ENCODE measurements at places on chromosomes 1 and 21.

- H3K4me1 ChIP-seq, result no peaks in the 10 kb centered on the region
- DNase-seq, result no peak
- no peaks in the 10 kb centered on the region for H3K36me3 ChIP-seq
- no peak overlapping the region for H3K27ac ChIP-seq
- H3K27me3 ChIP-seq, result peaks cover 2% of the 10 kb centered on the region
Observed at GRCh38 chr1:240029418-240029817, 62.3 kb upstream of the FMN2 start.

DNA sequence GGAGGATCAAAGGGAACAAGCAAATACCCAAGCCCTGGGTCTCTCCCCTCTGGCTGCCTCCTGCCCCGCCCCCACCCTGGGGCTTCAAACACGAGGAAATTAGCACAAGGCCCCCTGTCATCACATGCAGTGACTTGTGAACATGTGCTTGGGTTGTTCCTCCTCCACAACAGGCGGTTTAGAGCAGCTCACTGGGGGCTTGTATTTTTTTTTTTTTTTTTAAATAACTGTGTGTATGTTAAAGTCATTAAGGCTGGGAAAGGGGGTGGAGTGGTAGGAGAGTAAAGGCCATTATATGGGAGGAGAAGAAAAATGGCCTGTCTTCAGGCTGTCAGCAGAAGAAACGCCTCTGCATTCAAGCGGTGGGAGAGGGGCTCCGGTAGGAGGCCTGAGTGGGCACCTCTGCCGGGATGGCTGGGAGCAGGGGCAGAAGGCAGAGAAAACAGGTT, 64.2 kb downstream of the PLXNA2 start:
- H3K27me3 ChIP-seq, result peaks cover 6% of the 10 kb centered on the region
- no peak overlapping the region for H3K27ac ChIP-seq
- H3K4me3 ChIP-seq, result no peak overlapping the region
- H3K36me3 ChIP-seq, result no peaks in the 10 kb centered on the region
- no peaks in the 10 kb centered on the region for H3K4me1 ChIP-seq

- H3K27me3 ChIP-seq, result peaks cover 12% of the 10 kb centered on the region
- H3K36me3 ChIP-seq, result no peaks in the 10 kb centered on the region
- H3K27ac ChIP-seq, result no peak overlapping the region
- no peak for DNase-seq
- peaks cover 3% of the 10 kb centered on the region for H3K4me1 ChIP-seq
Observed at GRCh38 chr1:203188686-203189232, 2.3 kb upstream of the CHI3L1 start.

DNA sequence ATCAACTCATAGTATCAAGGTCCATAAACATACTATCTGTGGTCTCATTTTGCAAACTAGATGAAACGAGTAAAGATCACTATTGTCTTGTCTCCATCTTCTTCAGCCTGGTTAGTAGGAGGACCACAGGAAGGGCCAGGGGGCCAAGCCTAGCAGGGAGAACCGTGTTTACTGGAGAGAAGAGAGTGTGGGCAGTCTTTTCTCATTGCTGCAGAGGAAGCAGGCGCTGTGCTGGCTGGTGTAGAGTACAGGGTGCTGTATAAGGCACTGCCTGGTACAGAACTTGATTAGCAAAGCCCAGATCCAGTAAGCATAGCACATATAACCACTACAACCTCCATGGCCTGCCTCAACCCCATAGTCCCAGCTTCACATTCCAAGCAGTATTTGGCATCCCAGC, 10.0 kb upstream of the B4GALT3 start:
- no peaks in the 10 kb centered on the region for H3K27me3 ChIP-seq
- H3K36me3 ChIP-seq, result peaks cover 2% of the 10 kb centered on the region
- peak overlapping the region; percentile 6 for H3K4me3 ChIP-seq
- DNase-seq, result no peak
- H3K4me1 ChIP-seq, result peaks cover 55% of the 10 kb centered on the region

- peaks cover 5% of the 10 kb centered on the region for H3K4me1 ChIP-seq
- DNase-seq, result no peak
- H3K27ac ChIP-seq, result peak overlapping the region; percentile 7
- no peaks in the 10 kb centered on the region for H3K36me3 ChIP-seq
- H3K27me3 ChIP-seq, result peaks cover 2% of the 10 kb centered on the region
Observed at GRCh38 chr1:205267306-205267902, 39.7 kb downstream of the TMCC2 start.

- no peak overlapping the region for H3K4me3 ChIP-seq
- no peaks in the 10 kb centered on the region for H3K4me1 ChIP-seq
- H3K27ac ChIP-seq, result no peak overlapping the region
- no peak for DNase-seq
- H3K36me3 ChIP-seq, result peaks cover 2% of the 10 kb centered on the region
Observed at GRCh38 chr1:3733883-3734589, 18.2 kb upstream of the CCDC27 start.

DNA sequence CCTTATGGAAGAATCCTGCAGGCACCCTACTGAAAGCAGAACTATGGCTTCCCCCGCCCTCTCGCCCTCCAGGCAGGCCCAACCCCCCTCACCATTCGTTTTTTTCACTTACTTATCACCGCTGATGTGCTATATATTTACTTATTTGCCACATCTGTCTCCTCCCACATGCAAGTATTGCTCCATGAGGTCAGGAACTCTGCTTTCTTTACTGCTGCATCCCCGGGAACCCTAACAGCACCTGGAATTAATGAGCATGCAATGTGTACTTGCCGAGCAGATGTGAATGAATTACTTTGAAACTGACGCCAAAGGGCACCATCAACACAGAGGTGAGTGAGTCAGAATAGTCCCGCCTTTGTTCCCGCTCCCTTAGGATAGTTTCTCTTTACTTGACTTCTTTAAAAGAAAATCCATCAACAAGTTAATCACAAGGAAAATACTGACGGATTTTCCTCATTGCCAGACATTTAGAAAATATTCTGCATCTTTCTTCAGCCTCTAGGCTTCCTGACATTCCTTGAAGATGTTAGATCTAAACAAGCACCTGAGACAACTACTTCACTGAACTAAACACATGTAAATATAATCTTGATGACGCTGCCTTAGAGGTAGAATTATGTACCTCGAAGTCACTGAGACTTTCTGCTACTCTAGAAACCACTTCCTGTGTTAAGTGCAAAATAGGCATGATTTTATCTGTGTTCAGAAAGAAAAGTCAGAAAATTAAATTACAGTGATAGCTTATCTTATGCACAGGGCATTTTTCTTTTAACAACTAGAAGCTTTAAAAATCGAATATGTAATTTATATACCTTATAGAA, 17.5 kb upstream of the RAB4A start:
- H3K4me3 ChIP-seq, result peak overlapping the region; percentile 39
- no peak for DNase-seq
- no peaks in the 10 kb centered on the region for H3K36me3 ChIP-seq
- H3K27ac ChIP-seq, result peak overlapping the region; percentile 37

GRCh38 chr1:3005771-3006170, 15.5 kb upstream of the ACTRT2 start:
- no peak overlapping the region for H3K4me3 ChIP-seq
- H3K36me3 ChIP-seq, result peaks cover 1% of the 10 kb centered on the region
- DNase-seq, result no peak
- no peaks in the 10 kb centered on the region for H3K27me3 ChIP-seq
- no peaks in the 10 kb centered on the region for H3K4me1 ChIP-seq

- H3K27ac ChIP-seq, result no peak overlapping the region
- H3K27me3 ChIP-seq, result no peaks in the 10 kb centered on the region
- no peak for DNase-seq
Observed at GRCh38 chr21:40186045-40186444, 318.8 kb downstream of the PCP4 start.

DNA sequence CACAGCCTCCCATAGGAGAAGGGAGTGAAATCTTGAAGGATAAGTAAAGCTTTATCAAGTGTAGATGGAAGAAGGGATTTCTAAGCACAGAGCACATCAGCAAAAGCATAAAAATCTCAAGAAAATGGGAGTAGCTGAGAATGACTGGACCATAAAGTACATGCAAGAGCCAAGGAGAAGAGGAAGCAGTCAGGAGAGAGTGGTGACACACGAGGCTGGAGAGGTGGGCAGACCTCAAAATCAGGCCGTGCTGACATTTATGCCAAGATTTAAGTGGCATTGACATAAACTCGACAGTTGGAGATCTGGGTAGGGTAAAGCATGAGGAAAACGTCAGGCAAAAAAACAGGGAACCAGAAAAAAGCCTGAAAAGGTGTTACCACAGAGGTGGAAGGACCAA, 62.3 kb downstream of the GFI1 start:
- no peak overlapping the region for H3K27ac ChIP-seq
- DNase-seq, result no peak
- H3K4me3 ChIP-seq, result no peak overlapping the region
- H3K4me1 ChIP-seq, result peaks cover 3% of the 10 kb centered on the region
- no peaks in the 10 kb centered on the region for H3K27me3 ChIP-seq

DNA sequence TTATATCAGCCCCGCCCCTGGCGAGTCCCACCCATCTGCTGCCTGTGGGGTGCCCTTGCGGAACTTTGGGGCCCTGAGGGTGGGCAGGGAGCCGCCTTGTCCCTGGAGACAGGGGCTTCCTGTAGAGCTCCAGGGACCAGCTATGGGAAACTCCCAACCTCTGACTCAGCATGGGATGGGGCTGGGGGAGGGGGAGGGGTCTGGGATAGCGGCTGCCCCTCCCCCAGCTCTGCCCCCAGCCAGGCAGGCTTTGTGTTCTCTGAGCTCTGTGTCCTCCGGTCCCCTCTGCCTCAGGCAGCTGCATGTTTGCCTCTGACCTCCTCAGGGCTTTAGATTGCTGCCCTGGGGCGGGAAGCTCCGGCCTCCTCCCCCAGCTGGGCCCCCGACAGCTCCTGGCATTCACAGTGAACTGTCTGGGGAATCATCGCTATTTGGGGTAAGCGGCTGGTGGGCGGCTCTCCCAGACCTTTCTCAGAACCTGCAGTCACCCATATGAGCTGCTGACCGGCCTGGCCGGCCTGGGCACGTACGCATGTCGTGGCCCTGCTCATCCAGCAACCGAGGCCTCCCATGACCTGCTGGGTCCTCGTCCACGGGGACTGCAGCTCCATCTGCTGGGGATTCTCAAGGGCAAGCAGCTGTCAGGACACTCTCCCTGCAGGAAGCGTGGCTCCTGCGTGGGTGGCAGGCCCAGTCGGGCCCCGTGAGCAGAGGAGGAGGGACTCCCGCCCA, 17.1 kb downstream of the ARHGEF16 start:
- H3K36me3 ChIP-seq, result no peaks in the 10 kb centered on the region
- no peak overlapping the region for H3K27ac ChIP-seq
- DNase-seq, result no peak
- H3K4me1 ChIP-seq, result peaks cover 9% of the 10 kb centered on the region
- no peak overlapping the region for H3K4me3 ChIP-seq

DNA sequence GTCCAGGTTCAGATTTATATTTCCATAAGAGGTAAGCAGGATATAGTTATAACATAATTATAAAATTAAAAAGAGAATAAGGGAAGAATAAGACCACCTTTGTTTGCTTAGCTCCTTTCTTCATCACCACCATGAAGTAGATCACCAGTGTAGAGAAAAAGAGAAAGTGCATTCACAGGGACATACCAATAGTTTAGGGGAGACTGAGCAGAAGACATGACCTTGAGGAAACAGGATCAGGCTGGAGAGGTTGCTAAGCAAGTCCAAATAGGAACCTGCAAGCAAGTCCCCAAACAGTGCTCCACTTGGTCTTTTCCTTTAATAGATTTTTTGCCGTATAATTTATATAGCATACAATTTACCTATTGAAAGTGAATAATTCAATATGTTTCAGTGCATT, 63.0 kb downstream of the KCNT2 start:
- DNase-seq, result no peak
- no peaks in the 10 kb centered on the region for H3K36me3 ChIP-seq
- H3K4me3 ChIP-seq, result no peak overlapping the region
- no peaks in the 10 kb centered on the region for H3K27me3 ChIP-seq

- H3K27ac ChIP-seq, result no peak overlapping the region
- no peak overlapping the region for H3K4me3 ChIP-seq
- no peaks in the 10 kb centered on the region for H3K4me1 ChIP-seq
Observed at GRCh38 chr1:202685641-202686040, 24.6 kb downstream of the SYT2 start.

GRCh38 chr1:54299037-54299436, 99.1 kb downstream of the MRPL37 start:
- no peak for DNase-seq
- no peaks in the 10 kb centered on the region for H3K27me3 ChIP-seq
- peak overlapping the region; percentile 39 for H3K27ac ChIP-seq
- H3K36me3 ChIP-seq, result no peaks in the 10 kb centered on the region

- H3K36me3 ChIP-seq, result peaks cover 4% of the 10 kb centered on the region
- H3K4me3 ChIP-seq, result peak overlapping the region; percentile 86
- H3K27ac ChIP-seq, result peak overlapping the region; percentile 60
- H3K27me3 ChIP-seq, result peaks cover 9% of the 10 kb centered on the region
- H3K4me1 ChIP-seq, result peaks cover 31% of the 10 kb centered on the region
Observed at GRCh38 chr21:45478115-45478801, 64.0 kb downstream of the SLC19A1 start.

DNA sequence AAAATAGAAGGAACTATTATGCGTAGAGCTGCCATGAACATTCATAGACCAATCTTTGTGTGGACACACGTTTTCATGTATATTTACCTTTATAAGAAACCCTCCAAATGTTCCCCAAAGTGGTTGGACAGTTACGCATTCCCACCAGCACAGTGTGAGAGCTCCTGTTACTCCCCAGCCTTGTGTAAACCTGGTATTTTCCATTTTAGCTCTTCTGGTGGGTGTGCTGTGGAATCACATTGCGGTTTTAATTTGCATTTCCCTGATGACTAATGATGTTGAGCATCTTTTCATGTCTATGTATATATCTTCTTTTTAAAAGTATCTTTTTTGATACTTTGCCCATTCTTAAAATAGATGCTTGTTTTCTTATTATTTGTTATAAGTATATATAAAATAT, 3.2 kb upstream of the UBASH3A start:
- H3K27ac ChIP-seq, result no peak overlapping the region
- H3K4me1 ChIP-seq, result peaks cover under 1% of the 10 kb centered on the region
- peaks cover 4% of the 10 kb centered on the region for H3K27me3 ChIP-seq
- no peak overlapping the region for H3K4me3 ChIP-seq
- no peak for DNase-seq

DNA sequence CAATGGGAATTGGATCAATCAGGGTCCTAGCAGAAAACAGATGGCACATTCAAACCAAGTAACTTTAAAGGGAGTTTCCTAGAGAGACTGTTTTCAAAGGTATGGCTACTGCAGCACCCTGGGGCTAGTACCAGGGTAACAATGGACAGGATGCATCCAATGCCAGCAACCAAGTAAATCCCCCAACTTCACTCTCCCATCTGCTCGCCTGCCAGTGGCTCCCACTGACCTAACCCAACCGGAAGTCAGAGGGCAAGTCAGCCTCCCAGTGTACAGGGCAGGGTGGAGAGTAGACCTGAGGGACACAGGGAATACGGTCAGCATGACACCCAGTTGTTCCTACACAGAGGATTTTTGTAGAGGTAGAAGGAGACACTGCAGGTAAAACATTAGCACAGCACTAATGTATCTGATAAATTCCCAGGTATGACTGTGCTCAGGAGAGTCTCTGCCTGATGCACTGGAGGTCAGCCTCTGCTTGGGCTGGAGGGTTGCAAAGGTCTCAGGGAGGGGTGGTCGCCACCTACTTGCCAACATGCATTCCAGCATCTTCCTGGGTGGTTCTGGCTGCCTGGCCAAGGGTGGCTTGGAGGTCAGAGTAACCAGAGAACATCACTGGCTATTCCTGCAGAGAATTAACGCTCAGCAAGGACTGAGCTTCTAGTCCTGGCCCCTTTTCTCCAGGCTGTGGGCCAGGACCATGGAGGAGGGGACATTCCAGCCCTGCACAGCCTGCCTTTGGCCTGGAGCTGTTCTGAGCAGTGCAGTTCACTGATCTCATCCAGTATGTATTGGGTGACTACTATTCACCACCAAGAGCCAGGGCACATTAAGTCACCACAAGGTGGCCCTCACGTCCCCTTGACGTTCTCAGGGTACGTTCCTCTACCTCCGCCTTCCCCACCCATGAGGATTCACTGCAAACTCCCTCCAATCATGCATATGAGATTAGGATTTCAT, 5.1 kb upstream of the GJA4 start:
- H3K4me1 ChIP-seq, result peaks cover 14% of the 10 kb centered on the region
- no peak for DNase-seq
- no peak overlapping the region for H3K4me3 ChIP-seq
